Fibroblast of the aortic adventitia (primary cell): ENCODE measurements at places on chromosomes 5 and 9. TPM values are rescaled to one million over a fixed set of nuclear protein-coding genes. Genes with fewer than 3 reads are reported as not detected.
A peak's percentile ranks its signal among the peaks of the same experiment; 100 is the strongest.

PCDHA9 gene
- total RNA-seq: under 0.01 and 0.49 TPM in 2 replicates

GRCh38 chr9:86909388-86909787, 37.9 kb downstream of the GAS1 start:
- DNase-seq: peak; percentile 78

- DNase-seq: no peak
These were observed 122.9 kb downstream of the CDC42SE2 start for GRCh38 chr5:131386779-131387178.

FAM13B gene
- 42.8 and 50.0 TPM in 2 replicates for total RNA-seq

GRCh38 chr5:74877624-74878304, 11.6 kb upstream of the FAM169A start:
- no peak for DNase-seq

DNA sequence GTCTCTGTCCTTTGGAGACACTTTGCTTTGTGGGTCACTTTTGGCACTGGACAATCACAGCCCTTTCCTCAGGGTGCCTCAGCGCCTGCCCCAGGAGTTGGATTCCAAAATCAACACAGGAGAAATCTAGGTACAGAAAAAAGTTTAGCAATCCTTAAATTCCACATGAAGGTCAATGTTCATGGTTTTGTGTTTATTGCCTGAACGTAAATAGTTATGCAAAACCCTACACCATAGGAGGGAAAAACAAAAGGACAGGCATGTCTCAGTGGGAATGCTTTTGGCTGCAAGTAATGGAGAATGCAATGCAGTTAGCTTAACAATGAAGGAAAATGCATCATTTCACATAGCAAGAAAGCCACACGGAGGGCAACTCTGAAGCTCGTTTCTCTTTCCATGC, 6.5 kb upstream of the HMCN2 start:
- DNase-seq: no peak

GRCh38 chr9:89413963-89414638, 83.8 kb downstream of the SEMA4D start:
- DNase-seq: no peak

- peak; percentile 23 for DNase-seq
These were observed at the start of gene RGS7BP for GRCh38 chr5:64505769-64506566. Gene RGS7BP, plus strand, starts transcription at chr5:64506015. Its CDS starts 610 bp downstream, at chr5:64506625.

GRCh38 chr9:87420884-87421283, 76.8 kb upstream of the DAPK1 start:
- DNase-seq: no peak

GRCh38 chr5:6066016-6066415, 312.3 kb downstream of the MED10 start:
- DNase-seq: no peak

RACK1 gene
- total RNA-seq: 2,117 and 4,931 TPM in 2 replicates

GMCL2 gene
- not detected in 2 replicates for total RNA-seq

- DNase-seq: no peak
These were observed 52.6 kb upstream of the ADAMTSL1 start for GRCh38 chr9:18421391-18421790.

GHR gene
- total RNA-seq: 4.3 and 6.0 TPM in 2 replicates

DNA sequence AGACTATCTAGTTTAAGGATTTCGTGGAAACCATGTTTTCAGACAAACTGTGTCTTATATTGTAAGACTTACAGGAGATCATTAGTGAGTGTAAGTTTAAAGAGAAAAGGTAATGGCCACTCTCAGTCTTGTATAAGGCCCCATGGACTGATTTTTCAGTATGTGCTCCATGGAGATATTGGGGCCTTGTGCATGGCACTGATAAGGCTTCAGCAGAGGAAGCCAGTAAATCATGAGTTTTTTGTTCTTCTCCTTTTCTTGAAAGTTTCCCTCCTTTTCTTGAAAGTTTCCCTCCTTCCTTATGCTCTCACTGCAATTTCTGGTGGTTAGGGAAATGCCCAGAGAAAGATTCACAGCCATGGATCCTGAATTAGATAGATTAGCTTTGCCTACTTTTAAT, 471.3 kb downstream of the LRRC70 start:
- DNase-seq: no peak

- no peak for DNase-seq
These were observed 76.4 kb upstream of the TARS1 start for GRCh38 chr5:33364406-33364805.

BRINP1 gene
- total RNA-seq: 3.1 and 5.8 TPM in 2 replicates

TMEM215 gene
- total RNA-seq: not detected in 2 replicates

PRXL2C gene
- total RNA-seq: 12.8 and 40.0 TPM in 2 replicates

- DNase-seq: no peak
These were observed 111.2 kb upstream of the LRRTM2 start for GRCh38 chr5:138986186-138986800.

DNA sequence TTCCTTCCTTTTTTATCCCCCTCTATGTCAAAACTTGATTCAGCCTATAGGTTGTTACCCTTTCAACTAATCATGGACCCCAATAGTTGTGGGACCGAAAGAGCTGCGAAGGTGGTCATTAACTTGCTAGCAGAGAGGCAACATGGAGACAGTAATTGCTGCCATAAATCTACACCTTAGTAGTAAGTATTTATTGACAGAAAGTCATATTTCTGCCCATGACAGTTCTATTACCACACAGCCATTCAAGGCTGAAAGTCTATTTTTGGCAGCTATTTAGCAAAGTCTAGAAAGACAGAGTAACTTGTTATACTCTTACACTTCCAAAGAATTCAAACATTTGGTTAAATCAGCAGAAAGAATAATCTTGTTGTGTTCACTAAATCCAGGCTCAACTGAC, 236.2 kb downstream of the PRELID2 start:
- no peak for DNase-seq

GRCh38 chr9:114081441-114082016, 3.4 kb upstream of the AMBP start:
- DNase-seq: no peak

DNA sequence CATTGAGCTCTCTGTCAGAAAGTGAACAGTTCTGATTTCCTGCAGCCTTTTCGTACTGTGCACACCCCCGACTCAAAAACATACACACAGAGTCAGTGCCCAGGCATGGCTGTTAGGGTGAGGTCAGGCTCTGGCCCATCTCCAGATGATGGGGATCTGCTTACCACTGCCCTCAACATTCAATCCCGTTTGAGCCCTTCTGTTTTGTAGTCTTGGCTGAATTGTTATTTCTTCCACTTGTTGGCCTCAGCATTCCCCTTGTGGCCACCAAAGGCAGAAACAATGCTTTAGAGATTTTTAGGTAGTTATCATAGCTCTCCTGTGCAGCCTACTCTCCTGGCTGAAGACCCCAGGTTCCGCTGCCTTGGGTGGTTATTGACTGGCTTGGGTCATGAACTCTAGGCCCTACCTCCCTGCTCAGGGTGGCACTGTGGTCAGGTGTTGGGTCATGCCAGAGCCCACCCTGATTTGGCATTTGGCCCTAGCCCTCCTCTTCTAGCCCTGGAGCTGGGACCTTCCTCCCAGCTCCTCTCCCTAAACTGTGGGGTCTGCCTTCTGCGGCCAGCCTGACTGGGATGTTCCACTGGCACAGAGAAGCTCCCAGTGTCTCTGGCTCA, 7.8 kb upstream of the MYOZ3 start:
- DNase-seq: peak; percentile 66

SPATA31C1 gene
- total RNA-seq: not detected in 2 replicates

OTULINL gene
- total RNA-seq: 0.33 and 1.6 TPM in 2 replicates

- DNase-seq: no peak
These were observed 58.9 kb upstream of the NR3C1 start for GRCh38 chr5:143462431-143462830.

ST8SIA4 gene
- 0.25 and 0.54 TPM in 2 replicates for total RNA-seq

DNA sequence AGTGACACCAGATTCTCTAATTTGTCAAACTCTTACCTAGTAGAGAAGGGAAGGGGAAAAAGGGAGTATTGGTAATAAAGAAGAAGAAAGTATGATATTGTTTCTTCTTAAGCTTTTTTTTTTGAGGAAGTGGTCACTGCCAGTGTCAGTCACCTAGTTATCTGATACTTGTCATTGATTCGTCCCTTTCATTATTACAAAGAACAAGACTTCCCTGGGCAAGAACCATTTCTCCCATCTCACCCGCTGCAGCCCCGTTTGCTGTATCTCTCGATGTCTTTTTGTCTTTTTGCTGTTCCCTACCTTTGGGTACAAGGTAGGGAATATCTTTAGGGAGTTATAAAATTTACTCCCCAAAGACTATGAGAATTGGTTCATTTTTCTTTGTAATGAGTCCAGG, 249.0 kb downstream of the ARHGAP26 start:
- no peak for DNase-seq

DNA sequence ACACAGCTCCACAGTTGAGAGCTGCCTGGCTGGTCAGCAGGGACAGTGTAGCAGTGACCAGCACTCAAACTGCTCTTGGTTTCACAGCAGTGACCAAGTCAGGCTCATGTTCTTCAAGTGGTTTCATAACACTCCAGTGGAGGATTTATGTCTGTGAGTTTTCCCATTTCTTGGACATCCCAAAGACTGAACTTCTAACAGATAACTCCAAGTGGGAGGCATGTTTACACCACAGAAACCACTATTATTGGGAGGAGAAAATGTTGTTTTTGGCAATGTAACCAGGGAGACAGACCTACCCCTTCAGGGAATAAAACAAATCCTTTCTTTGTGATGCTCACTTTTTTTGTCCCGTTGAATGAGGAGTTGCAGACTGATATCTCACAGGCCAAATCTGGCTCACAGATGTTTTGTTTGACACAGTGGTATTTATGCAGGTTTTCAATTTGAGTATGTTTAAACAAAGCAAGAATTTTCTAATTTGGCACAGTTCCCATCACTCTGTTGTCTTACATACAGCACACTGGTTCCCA, 141.5 kb downstream of the RMI1 start:
- DNase-seq: peak; percentile 12

GRCh38 chr5:168365581-168366081, 74.2 kb downstream of the WWC1 start:
- peak; percentile 57 for DNase-seq

DNA sequence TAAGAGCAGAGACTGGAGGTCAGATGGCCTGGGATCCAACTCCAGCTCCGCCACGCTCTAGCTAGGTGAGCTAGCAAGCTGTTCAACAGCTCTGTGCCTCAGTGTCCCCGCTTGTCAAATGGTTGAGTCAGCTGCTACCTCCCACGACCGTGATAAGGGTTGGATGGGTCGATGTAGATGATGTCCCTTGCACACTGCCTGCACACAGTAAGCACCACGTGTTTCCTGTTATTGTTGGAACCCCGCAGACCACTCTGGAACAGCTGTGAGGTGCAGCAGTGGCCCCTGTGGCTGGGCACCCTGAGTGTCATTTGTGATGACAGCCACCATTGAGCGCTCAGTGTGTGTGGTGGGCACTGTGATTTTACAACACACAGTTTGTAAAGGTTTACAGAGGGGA, 54.0 kb upstream of the CTSL start:
- no peak for DNase-seq

DNA sequence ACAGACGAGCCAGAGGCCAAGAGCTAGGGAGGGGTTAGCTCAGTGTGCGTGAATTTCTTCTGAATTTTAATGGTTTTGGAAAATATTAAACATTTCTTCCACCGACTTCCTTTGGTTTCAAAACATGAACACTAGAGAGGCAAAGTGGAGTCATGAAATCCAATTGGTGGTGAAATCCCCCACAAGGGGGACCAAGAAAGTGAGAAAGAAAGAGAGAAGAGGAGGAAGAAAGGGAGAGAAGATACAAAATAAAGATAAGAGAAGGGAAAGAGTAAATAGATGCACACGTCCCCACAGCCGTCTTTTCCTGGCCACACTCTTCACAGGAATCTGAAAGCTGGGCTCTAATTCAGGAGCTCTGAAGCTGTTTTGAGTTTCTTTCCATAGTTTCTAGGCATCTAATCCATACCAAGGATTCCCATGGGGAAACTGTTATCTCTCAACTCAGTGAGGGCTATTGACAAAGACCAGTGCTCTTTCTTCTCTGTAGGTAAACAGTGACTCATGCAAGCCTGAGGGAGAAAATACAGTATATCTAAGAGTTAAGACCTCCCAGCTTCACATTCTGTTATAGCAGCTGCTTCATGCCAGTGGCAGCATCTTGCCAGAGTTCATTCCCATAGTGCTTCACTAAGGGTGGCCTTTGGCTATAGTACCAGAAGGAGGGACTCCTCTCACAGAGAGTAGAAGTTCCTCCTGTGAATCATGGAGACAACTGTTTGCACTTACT, 115.8 kb upstream of the LIFR start:
- peak; percentile 99 for DNase-seq

DNA sequence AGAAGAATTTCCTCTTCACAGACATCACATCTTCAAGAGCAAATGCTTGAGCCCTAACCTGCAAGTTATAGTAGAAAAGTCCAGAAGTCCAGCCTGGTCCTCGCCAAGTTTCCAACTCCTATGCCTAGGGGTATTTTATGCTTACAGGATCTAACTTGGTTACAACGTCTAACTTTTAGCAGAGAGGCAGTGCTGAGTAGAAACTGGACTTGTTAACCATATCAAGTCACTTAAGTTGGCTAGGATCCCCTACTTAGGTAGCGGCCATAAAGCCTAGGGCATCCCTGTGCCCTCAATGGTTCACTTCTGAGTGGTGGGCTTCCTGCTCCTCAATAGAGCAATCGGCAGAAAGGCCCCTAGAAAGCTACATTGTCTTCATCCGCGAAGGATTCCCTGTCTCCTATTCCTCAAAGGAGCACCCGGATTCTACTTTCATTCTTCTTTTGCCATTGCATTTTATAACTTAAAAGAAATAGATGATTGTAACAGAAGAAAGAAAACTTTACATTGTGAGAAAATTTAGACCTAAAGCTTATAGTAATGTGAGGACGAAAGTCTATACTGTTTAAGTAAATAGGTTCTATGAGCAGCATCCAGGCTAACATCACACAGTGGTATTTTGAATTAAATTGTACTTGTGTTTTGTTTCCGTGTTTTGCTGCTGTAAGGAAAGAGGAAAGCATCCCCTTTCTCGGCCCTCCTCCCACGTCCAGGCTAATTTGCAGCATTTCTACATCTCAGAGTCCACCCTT, 1.3 kb upstream of the MTAP start:
- peak; percentile 22 for DNase-seq

DNA sequence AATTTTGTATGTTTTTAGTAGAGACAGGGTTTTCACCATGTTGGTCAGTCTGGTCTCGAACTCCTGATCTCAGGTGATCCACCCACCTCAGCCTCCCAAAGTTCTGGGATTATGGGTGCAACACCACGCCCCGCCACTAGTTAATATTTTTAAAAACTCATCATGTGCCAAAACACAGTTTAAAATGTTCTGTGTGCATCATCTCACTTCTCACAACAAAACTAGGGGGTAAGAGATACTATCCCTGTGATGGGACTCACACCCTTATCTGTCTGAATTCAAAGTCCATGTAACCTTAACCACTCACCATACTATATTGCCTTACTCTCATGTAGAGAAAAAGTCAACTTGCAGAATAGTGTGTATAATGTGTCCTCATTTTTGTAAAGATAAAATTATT, 2.6 kb downstream of the PKD2L2 start:
- no peak for DNase-seq

GRCh38 chr9:20480249-20480648, 142.1 kb downstream of the MLLT3 start:
- DNase-seq: no peak

- no peak for DNase-seq
These were observed 130.6 kb upstream of the ANKH start for GRCh38 chr5:15002173-15002572.

GRCh38 chr9:14071484-14071883, 242.5 kb downstream of the NFIB start:
- DNase-seq: no peak

GRCh38 chr5:136192526-136193321, at the start of gene SMIM32:
Gene SMIM32, minus strand, starts transcription at chr5:136193162. Its CDS starts 638 bp downstream, at chr5:136192524.
- no peak for DNase-seq
